CD4-positive, alpha-beta T cell treated with Interleukin-1 beta for 1 hour (primary cell): ENCODE measurements at places on chromosomes 6 and 20.

- no peak for DNase-seq
Observed at GRCh38 chr6:36616893-36617521, 22.8 kb downstream of the SRSF3 start.

DNA sequence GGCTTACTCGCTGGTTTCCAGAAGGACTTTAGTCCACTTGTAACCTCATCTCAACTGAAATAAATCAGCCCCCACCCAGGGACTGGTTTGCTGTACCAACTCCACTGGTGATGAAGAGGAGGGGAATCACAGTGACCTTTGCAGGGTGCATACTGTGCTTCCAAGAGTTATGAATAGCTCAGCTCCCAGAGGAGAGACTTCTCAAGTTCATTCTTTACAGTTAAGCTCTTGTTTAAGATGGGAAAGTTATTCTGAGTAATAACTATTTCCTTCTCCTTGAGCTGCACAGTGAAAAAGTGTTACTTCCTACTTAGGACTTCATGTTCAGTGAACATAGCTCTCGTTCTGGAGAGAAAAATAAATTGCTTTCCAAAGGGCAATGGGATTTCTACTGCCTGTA, 166.5 kb upstream of the ECI2 start:
- no peak for DNase-seq

DNA sequence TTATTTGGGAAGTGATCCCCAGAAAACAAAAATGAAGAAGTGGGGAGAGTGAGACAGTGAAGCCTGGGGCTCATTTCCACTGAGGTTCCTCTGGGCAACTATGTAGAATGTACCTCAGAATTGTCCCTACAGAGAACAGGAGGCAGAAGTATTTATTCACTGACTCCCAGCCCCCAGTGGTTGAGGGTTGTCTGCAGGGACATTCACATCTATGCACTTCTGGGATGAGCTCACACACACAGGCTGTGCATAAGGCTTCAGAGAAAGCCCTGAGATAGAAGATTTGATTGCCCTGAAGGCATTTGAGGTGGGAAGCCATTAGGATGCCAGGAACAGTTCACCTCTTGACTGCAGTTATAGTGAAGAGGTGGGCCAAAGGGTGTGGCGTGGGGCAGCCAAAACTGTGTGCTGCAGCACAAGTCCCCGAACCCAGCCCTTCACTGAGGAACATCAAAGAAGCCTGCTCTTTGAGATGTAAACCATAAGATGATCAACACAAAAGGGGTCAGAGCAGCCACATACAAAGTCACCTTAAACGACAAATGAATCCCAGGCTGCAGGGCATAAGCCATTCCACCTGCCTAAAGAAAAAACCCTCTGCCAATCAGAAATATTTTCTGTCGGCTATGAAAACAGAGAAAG, 853.8 kb upstream of the FLRT3 start:
- no peak for DNase-seq

DNA sequence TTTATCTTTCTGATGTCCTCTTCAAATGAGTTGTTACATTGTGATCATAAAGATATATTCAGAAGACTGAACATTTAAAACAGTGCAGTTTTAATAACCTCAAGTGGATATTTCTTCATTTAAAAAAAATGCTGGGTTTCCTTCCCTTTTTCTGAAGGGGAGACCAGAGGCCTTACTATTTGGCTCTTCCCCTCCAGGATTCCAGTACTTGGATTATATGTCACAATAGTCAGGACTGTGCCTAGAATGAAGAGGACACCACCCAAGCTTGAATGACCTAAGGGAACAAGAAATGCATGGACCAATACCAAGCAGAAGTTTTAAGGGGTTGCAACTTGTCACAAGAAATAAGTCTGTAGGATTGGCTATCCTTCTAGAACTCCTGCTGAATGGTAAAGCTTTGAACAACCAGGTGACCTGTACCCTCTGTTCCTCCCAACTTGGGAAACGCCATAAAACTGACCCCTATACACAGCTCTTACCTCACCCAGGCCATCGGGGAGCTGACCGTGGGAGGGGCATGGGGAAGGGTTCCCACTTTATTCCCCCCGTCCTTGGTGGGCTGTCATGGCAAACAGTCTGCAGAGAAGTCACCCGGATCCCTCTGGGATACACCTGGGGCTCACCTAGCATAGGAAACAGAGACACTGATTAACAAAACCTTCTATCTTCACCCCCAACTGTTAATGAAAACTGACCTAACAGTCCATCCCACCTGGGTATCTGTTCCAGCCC, 2.0 kb downstream of the FRS3 start:
- no peak for DNase-seq
